ENCODE measurements at places on chromosomes 1 and 21.

- DNase-seq, result no peak
Measured at GRCh38 chr1:45452503-45452902, 38.5 kb downstream of the TESK2 start.

DNA sequence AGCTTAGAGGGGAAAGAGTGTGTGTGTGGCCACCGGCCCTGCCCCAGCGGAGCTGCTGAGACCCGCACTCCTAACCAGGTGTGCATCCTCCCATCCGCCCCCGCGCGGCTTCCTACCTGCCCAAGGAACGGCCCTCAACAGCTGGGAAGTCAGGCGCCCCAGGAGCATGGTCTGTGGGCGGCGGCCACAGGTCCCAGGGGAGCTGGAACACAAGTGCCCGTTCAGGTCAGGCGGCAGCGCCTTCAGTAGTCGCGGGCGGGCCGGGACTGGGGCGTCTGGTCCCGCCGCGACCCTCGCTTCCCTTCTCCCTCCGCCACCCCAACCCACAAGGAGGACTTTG lies 448 bp downstream of the AURKAIP1 start:
- DNase-seq, result no peak

GRCh38 chr1:178055093-178055492 lies 38.8 kb upstream of the RASAL2 start:
- no peak for DNase-seq

DNA sequence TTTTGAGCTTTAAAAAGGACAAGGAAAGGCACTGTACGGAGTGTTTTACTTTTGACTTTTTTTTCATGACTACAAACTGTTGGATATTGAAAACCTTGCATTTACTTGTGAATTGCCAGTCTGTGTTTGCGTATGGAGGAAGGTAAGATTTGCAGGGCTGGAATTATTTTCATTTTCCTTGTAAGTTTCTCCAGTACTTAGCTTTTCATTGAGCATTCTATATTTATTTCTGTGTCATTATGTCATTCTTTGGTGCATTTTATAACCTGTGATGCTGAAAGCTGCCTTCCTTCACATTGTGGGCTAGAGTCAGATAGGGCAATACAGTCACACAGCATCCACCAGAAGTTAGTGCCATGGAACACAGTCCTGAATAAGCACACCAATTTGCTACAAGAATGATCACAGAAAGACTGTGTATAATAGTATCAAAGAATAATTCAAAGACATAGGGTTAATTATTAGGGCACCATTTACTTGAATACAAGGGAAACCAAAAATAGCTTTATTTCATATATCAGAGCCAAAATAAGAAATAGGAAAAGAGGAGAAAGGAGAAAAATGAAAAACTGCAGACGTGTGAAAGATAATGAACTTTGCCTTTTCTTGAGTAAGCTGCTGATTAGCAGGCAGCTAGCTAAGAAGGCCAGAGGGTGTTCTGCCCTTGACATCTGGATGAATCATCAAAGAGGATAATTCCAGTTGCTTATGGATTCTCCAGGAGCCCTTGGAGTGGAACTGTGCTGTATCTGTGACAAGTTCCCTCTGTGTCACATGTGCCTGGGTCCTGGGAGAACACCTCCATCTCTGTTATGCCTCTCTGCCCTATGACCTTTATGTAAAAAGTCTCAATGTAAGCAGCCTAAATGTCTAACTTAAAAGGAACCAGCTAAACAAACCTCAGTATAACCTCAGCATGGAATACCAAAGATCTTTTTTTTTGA lies 8.0 kb upstream of the FAM20B start:
- DNase-seq, result no peak

DNA sequence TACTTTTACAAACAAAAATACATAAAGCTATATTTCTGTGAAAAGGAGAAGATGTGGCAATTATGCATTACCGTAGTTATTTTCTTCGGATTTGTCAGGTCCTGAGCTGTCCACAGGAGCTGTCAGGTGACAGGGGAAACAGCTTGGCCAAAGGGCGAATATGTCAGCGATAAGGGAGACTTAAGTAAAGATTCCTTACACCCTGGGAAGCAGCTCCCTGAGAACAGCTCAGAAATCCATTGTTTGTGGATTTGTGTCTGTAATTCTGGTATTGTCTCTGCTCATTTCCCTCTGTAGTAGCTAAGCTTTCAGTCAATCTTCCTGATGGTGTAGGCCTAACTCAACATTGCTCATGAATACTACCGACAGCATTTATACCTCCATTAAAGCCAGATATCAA lies 7.1 kb upstream of the CD34 start:
- DNase-seq, result no peak

Measured in T-helper 9 cell (primary cell).